ENCODE measurements at places on chromosomes 2 and 18.

- no peak for DNase-seq
Measured at GRCh38 chr2:9001778-9002177, 1.7 kb downstream of the MBOAT2 start.

DNA sequence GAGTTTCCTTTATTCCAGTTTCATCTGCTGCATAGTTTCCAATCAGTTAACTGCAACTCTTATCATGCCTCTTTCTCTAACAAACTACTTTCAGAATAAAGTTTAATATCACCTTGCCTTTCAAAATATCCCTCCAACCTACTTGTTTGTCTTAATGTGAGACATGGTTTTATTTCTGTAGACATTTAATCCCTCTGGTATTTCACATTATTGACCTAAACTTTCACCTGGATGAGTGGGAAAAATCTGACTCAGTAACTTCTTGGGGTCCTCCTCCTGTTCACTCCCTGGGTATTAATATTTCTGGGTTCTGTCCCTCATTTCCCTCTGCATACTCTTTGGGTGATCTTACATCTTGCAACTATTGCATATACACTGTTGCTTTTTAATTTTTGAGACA, 27.9 kb downstream of the MSH6 start:
- DNase-seq, result no peak

DNA sequence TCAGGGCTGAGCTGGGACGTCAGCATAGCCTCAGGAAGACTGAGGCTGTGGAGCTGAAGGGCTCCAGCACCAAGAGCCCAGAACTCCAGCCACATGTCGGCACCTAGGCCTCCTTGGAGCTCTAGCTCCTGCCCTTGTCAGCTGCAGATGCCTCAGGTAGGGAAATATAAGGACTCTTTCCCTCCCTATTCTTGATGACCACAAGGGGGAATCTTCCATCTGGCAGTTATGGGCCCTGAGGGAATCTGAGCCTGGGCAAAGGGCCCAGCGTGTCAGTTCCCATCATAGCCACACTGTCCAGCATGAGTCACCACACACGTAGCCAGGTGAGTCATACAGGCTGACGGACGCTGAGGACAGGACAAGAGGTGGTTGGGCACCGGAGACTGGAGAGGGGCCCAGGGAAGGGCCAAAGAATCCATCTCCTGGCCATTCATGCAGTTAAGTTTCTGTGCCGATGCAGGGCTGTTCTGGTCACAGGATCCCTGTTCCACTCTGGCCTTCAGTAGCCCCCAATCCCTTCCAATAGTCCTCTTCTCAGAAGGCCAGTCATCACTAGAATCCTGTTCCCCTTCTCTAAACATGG, 1.8 kb downstream of the MPV17 start:
- DNase-seq, result no peak

DNA sequence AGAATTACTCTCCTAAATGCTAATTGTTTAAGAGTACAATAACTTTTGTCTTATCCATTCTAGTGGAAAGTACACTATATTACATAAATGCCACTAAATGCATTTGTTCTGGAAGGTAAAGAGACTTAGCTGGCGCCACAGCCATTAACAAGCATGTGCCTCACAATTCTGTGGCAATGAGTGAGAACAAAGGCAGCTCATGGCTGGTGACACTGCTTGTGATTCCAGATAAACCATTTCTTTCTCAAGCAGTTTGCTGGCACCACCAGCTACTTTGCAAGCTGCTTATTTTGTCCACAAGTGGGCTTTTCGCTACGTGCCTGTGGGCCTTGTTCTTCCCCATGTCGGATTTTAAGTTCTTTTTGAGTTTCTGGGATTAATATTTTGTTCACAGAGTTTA, 147.6 kb upstream of the SMAD7 start:
- DNase-seq, result no peak

- no peak for DNase-seq
Measured at GRCh38 chr2:38163579-38163978, 87.6 kb upstream of the CYP1B1 start.

DNA sequence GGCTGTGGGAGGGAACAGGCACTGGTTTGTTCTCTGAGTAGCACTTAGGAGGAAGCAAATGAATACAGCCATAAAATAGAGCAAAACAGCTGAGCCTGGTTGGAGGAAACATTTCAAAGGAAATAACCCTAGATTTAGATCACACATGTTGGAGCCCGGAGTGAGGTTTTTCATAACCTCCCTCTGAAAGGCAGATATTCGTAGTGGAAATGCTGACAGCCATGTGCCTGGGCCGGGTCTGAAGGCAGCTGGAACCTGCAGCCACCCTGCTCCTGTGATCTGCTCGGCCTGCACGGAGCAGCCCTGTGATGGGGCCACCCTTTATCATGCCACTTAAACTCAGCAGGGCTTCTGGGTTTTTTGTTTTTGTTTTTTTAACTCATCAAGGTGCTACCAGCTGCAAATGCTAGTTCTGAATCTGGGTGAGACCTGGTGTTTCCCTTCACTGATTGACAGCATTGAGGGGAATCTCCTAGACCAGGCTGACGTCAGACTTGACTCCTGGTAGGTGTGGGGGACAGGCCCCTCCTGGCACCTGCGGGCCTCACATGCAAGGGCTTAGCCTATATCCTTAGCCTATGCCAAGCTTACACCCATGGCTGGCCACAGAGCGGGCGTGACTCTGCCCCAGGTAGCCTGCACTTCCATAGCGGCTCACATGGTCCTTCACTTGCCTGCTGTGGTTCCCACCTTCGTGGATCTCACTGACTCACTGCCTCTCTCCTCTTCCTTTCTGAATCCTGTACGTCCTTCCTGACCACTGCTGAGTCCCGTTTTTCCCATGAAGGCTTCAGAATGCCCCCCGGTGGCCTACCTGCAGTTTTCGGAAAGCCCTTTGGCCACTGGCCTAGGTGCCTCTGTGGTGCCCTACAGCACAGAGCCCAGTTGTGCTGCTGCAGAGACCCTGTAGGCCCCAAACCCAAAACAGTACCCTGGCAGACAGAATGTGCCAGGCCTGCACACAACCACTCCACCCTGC, 217.3 kb downstream of the SEPTIN10 start:
- DNase-seq, result no peak

- no peak for DNase-seq
Measured at GRCh38 chr2:232966122-232966521, 46.9 kb downstream of the NGEF start.

- DNase-seq, result no peak
Measured at GRCh38 chr2:43333101-43333655, 106.8 kb upstream of the ZFP36L2 start.

DNA sequence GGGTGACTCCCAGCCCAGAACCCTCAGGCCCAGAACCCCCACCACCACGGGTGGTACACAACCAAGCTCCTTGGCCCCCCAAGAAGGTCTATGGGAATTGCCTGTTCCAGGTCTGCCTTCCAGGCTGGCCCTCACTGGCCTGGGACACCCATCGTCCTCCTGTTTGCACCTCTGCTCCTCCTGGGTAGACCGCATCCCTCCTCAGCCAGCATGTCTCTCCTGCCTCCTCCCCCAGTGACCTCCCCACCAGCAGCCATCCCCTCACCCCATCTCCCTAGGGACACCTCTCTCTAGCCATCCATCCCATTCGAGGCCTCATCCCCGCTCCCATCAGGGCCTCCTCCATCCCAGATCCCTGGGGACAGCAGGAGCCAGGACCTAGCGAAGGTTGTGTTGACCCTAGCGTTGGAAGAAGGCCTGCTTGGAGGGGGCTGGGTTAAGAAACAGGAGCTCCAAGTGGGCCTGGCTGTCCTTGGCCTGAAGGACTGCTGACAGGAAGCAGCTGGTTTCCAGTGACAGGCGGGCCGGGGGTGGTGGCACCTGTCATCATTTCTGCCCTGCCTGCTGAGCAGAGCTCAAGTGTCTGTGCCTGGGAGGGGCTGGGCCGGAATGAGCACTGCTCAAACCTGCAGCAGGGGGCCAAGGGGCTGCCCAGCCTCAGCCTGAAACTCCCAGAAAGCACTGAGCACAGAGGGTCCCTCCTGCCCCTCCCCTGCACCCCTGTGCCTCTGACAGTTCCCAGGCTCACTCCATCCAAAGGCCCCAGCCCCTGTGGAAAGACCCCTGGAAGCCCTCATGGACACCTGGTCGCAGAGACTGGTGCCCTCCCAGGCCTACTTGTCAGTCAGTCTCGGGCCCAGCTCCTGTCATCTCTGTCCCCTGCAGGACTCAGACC, 96.0 kb upstream of the OTOS start:
- no peak for DNase-seq

DNA sequence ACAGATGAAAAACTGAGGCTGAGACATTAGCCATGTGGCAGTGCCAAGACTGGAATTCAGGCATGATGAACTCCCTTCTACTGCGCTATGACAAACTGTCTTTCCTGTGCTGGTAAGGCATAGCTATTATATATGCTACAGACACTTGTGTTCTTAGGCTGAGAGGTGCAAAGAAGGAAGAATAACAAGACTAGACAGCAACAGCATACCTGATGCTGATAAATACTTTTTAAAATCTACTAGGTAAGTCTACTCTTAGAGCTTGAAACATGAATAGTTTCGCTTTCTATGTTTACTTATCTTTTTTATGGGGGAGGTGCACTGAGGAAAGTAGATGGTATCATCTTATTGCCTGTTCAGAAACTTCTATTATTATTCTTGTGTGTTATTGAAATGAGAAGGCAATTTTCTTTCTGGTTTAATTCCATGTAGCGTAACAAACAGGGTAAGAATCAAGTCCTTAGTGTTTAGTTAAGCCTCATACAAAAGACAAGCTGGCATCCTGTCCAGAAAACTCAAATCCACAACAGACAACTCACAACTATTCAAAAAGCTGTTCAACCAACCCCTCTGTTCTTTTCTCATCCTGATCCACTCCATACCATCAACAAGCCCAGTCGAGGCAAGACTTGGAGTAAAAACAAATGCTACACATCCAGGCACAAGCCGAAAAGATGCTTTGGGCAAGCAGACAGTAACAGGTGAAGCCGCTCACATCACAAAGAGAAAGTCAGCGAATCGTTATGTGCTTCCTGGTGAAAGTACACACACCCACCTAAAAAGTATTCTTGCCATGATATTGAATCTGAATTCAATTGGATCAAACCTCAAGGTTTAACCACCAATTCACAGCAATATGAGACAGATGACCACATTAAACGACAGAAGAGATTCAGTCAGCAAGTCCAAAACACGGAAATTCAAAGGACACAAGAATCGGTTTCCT, 1.5 kb downstream of the TTC32 start:
- DNase-seq, result no peak
